Mesothelial cell of epicardium (in vitro differentiated cells): ENCODE measurements at places on chromosomes 13 and 19.

GRCh38 chr13:85367887-85368286, 431.3 kb downstream of the SLITRK6 start:
- no peak overlapping the region for H3K27ac ChIP-seq
- no peaks in the 10 kb centered on the region for H3K27me3 ChIP-seq
- no peak for DNase-seq

GRCh38 chr19:7679771-7680605, 645 bp upstream of the TRAPPC5 start:
- H3K4me3 ChIP-seq = peak overlapping the region; percentile 56
- no peak for DNase-seq

- no peak for DNase-seq
- H3K27ac ChIP-seq = peak overlapping the region; percentile 10
- no peaks in the 10 kb centered on the region for H3K27me3 ChIP-seq
- no peaks in the 10 kb centered on the region for H3K36me3 ChIP-seq
- peaks cover 30% of the 10 kb centered on the region for H3K4me1 ChIP-seq
Observed at GRCh38 chr13:34411177-34411576, 530.9 kb upstream of the NBEA start.

DNA sequence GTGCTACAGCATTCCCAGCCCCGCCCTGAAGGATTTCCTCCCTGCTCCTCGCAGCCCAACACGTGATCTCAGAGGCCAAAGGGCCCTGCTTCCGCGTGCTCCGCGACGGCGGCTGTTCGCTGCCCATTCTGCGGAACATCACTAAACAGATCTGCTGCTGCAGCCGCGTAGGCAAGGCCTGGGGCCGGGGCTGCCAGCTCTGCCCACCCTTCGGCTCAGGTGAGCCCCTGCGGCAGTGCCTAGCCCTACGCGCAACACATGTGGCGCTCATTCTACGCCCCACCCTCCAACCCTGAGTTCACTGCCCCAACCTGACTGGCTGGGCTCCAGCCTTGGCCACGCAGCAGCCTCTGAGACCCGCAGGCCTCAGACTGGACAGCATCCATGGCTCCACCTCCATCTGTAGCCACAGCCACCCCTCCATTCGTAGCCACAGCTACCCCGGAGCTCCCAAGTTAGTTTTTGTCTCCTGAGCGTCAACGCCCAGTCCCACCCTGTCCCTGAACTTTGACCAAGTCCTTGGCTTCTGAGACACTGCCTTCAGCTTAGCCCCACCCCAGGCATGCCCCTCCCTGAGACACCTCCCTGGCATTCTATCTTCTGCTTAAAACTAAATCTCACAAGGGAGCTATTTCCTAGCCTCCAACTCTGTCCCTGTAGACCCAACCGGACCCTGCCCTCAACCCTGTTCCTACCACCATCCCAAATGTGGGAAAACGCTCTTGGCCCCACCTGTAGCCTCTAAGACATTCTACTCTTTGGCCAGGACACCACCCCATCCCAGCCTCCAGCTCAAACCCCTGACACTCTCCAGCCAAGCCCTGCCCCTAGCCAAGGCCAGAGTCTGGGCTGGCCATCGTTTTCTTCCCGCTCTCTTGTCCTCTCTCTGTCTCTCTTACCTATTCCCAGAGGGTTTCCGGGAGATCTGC, 6.4 kb downstream of the LTBP4 start:
- H3K27ac ChIP-seq = no peak overlapping the region
- H3K27me3 ChIP-seq = peaks cover 60% of the 10 kb centered on the region
- no peak overlapping the region for H3K4me3 ChIP-seq

DNA sequence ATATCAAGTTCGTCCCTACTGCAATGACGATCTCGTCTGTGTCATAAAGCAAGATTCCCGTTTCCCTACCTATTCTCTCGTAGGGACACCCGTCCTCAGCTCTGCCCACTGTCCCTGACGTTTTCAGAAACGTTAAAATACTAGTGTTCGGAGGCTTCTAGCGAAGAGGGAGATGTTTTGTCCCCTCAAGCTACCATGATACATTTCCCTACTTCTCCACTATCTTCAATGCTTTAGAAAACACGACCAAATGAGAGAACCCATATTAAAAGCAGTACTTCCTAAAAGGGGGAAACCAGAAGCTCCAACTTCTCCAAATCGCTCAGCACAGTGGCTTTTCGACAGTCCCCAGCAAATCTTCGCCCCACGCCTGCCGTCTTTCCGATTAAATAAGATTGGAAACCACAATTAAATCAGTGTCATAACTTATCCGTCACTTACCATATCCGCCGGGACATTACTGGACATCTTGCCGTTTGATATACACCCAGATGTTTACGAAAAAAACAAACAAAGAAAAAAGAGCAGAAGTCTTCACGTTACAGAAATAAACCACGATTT, 1.3 kb downstream of the UBL3 start:
- peaks cover 49% of the 10 kb centered on the region for H3K4me1 ChIP-seq
- peak overlapping the region; percentile 96 for H3K27ac ChIP-seq
- DNase-seq = no peak
- H3K27me3 ChIP-seq = no peaks in the 10 kb centered on the region

DNA sequence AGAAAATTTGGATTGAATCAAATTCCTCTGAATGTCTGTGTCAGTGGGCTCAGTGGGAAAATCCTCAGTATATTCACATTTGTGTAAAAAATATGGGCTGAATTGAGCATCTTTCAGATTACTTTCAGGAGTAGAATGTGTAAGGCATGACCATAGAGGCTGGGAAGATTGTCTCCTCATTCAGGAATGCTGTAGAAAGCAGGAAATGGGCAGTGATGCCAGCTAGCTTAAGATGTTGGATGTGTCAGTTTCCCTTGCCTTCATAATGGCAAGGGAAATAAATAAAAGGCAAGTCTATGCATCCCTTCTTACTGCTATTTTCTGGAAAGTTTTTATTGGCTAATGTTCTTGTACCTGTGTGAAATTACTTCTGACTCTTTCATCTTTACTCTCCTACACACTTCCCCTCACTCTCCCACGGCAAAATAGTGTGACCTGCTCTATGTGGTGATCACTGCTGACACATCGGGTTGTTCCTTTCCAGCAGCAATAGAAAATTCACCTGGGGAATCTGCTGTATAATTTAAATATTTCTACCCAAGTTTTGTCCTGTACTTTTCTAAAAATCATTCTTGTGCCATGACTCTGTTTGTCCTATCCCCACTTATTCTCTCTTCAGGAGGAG, 103.2 kb downstream of the LMO7 start:
- no peak for DNase-seq
- H3K27me3 ChIP-seq = no peaks in the 10 kb centered on the region
- H3K27ac ChIP-seq = no peak overlapping the region
- peaks cover 10% of the 10 kb centered on the region for H3K4me1 ChIP-seq
- H3K36me3 ChIP-seq = peaks cover 24% of the 10 kb centered on the region

- peaks cover 2% of the 10 kb centered on the region for H3K27me3 ChIP-seq
- H3K4me1 ChIP-seq = peaks cover 32% of the 10 kb centered on the region
- peaks cover 13% of the 10 kb centered on the region for H3K36me3 ChIP-seq
- no peak for DNase-seq
Observed at GRCh38 chr19:8611391-8611876, 919 bp upstream of the ADAMTS10 start.

- H3K27me3 ChIP-seq = no peaks in the 10 kb centered on the region
- H3K36me3 ChIP-seq = peaks cover 73% of the 10 kb centered on the region
- DNase-seq = peak; percentile 26
- H3K4me3 ChIP-seq = no peak overlapping the region
- no peak overlapping the region for H3K27ac ChIP-seq
Observed at GRCh38 chr13:110657196-110657595, 41.9 kb downstream of the NAXD start.

GRCh38 chr19:15426485-15427349, 7.9 kb upstream of the AKAP8L start:
- no peak overlapping the region for H3K27ac ChIP-seq
- no peak for DNase-seq
- H3K4me3 ChIP-seq = no peak overlapping the region
- no peaks in the 10 kb centered on the region for H3K27me3 ChIP-seq
- peaks cover 41% of the 10 kb centered on the region for H3K36me3 ChIP-seq

GRCh38 chr19:46579361-46579879, 21.7 kb upstream of the CALM3 start:
- H3K27ac ChIP-seq = no peak overlapping the region
- H3K36me3 ChIP-seq = no peaks in the 10 kb centered on the region
- peaks cover 8% of the 10 kb centered on the region for H3K27me3 ChIP-seq
- H3K4me3 ChIP-seq = no peak overlapping the region

DNA sequence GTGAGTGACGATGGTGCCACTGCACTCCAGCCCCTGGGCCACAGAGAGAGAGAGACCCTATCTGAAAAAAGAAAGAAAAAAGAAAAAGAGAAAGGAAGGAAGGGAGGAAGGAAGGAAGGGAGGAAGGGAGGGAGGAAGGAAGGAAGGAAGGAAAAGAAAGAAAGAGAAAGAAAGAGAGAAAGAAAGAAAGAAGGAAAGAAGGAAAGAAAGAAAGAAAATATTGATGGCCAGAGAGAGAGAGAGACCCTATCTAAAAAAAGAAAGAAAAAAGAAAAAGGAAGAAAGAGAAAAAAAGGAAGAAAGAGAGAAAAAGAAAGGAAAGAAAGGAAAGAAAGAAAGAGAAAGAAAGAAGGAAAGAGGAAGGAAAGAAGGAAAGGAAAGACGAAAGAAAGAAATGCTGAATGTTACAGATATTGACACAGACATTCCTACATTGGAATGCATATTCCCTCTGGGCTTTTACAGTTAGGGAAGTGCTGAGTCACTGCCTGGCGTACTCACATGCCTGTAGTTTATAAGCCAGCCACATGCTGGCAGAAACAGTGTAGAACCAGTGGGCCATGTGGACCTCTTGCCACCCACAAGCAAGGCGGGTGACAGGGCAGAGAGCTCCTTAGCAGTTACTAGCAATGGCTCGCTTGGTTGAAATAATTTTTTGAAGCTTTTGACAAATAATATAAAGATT, 34.6 kb upstream of the SLC46A3 start:
- peaks cover 10% of the 10 kb centered on the region for H3K36me3 ChIP-seq
- H3K4me3 ChIP-seq = no peak overlapping the region

DNA sequence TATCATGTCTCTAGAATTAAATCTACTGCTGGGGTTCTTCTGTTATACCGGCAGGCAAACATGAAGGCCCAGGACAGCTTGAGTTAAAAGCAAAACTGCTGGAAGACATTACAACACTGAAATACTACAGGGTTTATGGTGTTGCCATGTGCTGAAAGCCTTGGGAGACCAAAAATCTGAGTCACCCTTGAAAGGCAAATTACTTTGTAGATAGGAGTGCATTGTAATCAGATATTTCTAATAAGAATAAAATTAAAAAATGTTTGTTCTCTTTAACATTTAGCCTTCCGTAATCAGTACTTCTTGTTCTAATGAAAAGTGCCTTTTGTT, 181.3 kb downstream of the PCDH9 start:
- no peaks in the 10 kb centered on the region for H3K27me3 ChIP-seq
- DNase-seq = no peak
- H3K36me3 ChIP-seq = no peaks in the 10 kb centered on the region
- no peak overlapping the region for H3K4me3 ChIP-seq

- DNase-seq = no peak
- H3K27me3 ChIP-seq = no peaks in the 10 kb centered on the region
- no peaks in the 10 kb centered on the region for H3K36me3 ChIP-seq
- H3K4me1 ChIP-seq = peaks cover 68% of the 10 kb centered on the region
- peak overlapping the region; percentile 66 for H3K27ac ChIP-seq
- H3K4me3 ChIP-seq = no peak overlapping the region
Observed at GRCh38 chr13:94329754-94330551, 149.5 kb downstream of the DCT start.
